ENCODE measurements at places on chromosomes 16 and 17.

- peak; percentile 76 for DNase-seq
Measured at GRCh38 chr17:76772842-76773525, 35.1 kb downstream of the MFSD11 start.

DNA sequence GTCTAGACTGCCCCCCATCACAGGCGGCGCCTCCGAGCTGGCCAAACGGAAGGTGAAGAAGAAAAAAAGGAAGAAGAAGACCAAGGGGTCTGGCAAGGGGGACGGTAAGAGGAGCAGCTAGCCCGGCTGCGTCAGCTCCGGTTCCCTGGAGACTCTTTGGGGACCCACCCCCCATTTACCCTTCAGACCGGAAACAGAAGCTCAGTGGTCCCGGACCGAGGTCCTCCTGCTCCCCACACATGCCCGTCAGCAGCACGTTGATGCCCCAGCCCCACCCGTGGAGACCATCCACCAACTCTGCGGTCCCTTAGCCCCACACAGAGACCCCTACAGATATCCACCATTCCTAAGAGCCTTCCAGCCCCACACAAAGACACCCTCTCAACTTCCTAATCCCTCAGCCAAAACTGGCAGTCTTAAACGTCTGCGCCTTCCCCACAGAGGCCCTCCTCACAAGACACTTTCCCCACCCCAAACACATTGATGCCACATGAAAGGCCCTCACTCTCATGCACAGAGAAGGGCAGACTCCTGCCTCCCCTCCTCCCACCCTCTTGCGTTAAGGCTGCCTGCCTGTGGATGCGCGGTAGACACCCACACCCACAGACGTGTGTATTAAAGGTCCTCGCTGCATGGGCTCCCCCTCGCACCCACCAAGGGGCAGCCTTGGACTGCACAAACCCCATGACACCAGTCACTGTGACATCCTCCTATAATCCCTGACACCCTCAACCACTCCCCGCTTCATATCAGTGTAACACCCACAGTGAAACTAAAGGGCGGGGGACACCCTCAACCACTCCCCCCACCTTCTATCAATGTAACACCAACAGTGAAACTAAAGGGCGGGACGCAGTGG, 58.2 kb upstream of the RPH3AL start:
- peak; percentile 83 for DNase-seq

DNA sequence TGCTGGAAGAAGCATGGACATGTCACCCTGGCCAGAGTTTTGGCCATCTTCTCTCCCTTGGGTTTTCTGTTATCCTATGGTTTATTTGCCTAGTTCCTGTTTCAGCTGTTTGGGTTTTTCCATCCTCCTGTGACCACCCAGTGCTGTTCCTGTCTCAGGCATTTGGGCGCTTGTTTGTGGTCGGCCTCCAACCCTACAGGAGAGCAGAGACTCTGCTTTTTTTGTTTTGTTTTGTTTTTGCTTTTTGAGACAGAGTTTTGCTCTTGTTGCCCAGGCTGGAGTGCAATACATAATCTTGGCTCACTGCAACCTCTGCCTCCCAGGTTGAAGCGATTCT, 3.3 kb upstream of the ZC3H7A start:
- no peak for DNase-seq

DNA sequence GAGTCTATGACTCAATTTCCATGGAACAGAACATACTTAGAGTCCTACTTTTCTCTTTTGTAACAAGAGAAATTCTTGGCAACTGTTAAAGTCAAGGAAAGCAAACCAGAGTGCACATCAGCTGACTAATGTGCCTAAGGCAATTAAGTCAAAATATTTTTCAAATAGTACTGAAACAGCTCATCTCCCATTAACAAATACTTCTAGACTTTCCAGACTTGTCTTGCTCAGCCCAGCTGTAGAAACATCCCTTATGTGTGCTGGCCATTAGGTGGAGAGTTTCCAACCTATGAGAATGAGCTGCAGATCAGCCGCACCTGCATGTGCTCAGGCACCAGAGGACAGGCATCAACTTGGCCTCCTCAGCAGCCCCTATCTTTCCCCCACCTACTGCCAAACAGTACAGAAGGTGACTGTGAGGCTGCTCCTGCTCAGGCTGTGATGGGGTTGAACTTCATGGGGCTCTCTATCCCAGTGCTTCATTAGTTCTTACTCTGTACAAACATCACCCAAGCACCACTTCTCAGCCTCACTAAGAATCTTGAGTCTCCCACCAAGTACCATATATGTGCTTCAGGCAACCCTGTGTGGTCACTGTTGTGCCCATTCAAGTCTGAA, 32.2 kb downstream of the TEX2 start:
- no peak for DNase-seq

DNA sequence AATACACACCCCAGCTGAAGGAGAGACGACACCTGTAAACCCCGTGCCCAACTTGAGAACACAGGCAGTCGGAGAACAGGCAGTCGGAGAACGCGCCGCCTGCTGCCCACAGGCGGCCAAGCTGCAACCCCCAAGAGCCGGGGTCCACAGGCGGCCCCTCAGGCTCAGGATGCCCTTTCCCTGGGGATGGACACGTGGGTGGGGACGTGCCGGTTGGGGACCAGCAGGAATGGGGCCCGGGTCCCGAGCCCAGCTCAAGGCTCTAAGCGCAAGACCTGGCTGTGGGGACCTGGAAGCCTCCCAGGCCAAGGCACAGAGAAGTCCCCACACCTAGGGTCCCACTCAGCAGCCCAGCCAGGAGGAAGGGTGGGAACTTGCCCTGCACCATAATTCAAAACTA, 79.5 kb upstream of the GNG13 start:
- DNase-seq = no peak

GRCh38 chr16:81883235-81883634, 104.1 kb downstream of the PLCG2 start:
- DNase-seq = no peak

GRCh38 chr17:10162096-10162495, 36.3 kb downstream of the GAS7 start:
- DNase-seq = no peak

GRCh38 chr17:64126918-64127317, 3.0 kb downstream of the ERN1 start:
- DNase-seq = no peak

DNA sequence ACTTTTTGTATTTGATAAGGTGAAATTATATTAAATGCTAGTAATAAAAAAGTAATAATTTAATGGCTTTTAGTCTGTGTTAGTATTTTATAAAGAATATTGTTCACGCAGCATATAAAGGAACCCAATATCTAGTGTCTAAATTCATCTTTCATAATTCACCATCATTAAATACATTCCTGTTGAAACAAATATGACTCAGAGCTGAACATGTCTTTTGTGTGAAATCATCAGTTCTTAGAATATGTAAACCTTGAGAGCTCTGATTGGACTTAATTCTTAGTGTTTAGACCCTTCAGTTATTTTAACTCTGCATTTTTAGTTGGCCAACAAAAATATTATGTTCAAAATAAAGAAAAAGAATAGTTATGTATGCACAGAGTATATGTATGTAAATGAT, 71.8 kb downstream of the ABHD15 start:
- DNase-seq = no peak

GRCh38 chr16:8831871-8832716, 34.5 kb downstream of the PMM2 start:
- no peak for DNase-seq

DNA sequence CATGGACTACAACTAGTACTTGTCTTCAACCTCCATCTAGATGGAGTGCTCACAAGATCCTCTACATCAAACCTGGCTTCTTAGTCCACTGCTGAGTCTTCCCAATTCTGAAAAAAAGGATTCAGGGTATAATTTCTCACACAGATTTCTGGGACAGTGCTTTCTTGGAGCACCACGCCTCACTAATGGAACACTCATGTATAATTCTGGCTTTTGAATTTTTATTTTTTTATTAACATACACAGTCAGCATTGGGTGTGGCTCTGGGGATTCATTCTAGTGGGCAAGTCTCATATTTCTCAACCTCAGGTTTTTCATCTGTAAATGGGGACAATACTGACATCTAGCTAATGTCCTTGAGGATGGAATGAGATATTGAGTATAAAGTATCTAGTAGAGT, 696.0 kb downstream of the WWOX start:
- no peak for DNase-seq

DNA sequence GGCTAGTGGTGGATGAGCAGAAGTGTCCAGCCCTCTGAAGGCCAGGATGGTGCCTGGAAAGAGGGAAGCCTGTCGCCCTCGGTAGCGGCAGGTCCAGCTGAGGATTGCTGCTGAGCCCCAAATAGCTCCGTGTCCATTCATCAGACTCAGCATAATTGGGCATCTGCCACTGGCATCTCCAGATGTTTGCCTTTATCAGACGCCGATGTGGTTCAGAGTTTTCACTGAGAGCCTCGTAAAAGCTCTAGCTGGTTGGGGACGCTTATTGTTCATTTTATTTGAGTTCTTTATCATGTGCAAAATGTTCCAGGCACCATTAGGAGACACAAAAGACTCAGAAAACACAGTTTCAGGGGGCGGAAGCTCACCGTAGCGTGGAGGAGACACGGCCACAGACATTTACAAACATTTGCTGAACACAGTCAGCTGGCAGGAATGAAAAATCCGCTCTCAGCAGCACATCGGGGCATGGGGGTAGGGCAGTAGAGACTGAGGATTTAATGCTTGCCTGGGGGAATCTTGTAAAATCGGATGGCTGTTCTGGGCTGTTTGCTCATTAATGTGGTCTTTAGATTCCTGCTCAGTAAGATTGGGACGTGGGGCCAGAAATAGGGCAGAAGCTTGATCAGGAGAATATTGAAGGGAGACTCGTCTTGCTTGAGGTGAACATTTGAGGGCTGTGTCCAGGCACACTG, 41.7 kb downstream of the SMPD3 start:
- DNase-seq = no peak

- no peak for DNase-seq
Measured at GRCh38 chr16:80056324-80056723, 455.8 kb upstream of the MAF start.

GRCh38 chr16:1142911-1143310, 10.0 kb upstream of the CACNA1H start:
- no peak for DNase-seq

DNA sequence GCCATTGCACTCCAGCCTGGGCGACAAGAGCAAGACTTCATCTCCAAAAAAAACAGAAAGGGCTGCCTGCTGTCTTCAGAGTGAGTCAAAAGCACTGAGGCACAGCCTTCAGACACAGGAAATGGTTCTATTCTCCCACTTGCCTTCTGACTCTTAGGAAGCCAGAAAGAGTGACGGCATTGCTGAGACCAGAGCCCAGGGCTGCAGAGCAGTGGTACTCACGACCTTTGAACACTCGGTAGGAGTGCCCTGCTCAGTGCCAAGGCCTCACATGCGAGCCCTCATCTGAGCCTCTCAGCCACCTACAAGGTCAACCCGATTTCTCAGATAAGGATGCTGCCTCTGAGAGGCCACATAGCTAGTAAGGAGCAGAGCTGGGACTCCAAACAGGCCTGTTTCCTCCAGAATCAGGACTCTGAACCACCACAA, 3.5 kb upstream of the ITGAE start:
- DNase-seq = no peak

DNA sequence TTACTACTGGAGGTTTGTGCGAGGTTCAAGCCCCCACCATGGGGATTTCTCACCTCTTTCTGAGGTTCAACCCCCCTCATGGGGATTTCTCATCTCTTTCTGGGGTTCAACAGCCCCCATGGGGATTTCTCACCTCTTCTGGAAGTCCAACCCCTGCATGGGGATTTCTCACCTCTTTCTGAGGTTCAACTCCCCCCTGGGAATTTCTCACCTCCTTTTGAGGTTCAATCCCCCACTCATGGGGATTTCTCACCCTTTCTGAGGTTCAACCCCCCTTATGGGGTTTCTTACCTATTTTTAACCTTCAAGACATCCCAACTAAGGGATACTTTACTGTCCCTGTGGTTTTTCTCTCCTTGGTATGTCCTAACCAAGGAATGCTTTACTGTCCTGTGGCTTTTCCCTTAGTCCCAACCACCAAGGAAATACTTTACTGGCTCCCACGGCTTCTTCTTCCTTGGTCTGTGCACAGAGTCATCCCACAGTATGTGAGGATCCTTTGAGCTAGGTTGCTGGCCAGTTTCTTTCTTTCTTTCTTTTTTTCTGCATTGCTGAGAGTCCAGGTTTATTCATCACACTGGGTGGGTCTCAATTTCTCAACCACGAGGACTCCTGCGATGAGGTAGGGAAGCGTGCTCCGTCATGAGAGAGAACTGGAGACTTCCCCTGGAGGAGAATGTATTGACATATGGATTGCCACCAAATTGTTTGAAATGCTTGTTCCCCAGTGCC, 2140.2 kb downstream of the TP53TG3F start:
- no peak for DNase-seq

- peak; percentile 39 for DNase-seq
Measured at GRCh38 chr17:80790021-80790765, 201.4 kb upstream of the CHMP6 start.

- no peak for DNase-seq
Measured at GRCh38 chr17:51629232-51629631, 368.9 kb downstream of the UTP18 start.

GRCh38 chr16:27110524-27110896, 43.8 kb downstream of the C16orf82 start:
- no peak for DNase-seq

- DNase-seq = no peak
Measured at GRCh38 chr16:55204923-55205322, 119.1 kb upstream of the IRX6 start.

DNA sequence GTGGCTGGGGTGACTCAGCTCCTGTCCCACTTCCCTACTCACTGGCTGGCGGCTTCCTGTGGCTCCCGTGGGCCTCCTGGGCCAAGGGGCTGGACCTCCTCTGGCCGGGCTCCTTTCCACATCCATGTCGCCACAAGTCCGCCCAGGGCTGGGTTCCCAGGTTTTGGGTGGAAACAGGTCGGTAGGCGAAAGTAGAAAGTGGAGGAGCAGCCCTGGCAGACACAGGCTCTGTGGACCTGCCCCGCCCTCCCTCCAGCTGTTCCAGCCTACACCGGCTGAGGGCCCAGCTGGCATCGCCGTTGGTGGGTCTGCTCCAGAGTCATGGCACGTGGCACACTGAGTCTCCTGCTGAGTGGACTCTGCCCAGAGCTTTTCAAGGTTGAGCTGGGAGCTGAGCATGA, 28.7 kb downstream of the GSE1 start:
- DNase-seq = no peak

DNA sequence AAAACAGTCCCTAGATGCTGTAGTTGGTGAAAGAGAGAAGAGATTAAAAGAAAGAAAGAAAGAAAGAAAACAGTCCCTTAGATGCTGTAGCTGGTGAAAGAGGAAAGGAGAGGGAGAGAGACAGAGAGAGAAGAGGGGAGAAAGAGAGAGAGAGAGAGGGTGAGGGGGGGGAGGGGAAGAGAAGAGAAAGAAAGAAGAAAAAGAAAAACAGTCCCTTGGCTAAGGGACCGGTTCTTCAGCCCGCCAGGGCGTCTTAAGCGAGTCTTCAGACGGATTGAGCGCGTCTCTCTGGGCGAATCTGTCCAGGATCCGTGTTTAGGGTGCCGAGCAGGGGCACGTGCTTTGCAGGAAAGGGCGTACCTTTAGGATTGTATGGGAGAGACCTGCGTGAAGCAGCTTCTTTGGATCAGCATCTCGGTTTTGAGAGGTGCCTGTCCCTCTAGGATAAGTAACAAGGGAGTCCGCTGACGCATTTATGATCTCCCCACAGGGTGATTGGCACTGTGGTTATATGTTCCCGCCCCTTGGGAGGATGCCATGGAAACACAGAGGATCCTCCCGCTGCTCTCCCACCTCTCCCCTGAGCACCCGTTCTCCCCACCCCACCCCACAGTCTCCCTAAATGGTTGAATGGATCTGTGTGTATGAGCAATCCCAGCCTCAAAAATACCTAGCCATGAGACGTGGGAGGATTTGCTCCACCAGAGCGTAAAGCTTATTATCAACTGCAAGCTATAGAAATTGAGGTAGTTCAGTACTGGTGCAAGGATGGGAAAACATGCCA, 16.7 kb downstream of the GNGT2 start:
- DNase-seq = no peak

GRCh38 chr17:76014925-76015261, 12.2 kb downstream of the EVPL start:
- no peak for DNase-seq

Measured in CD4-positive, alpha-beta T cell treated with Interleukin-21 for 1 hour (primary cell).